ENCODE measurements at places on chromosomes 13 and 19.

- no peak for DNase-seq
Measured at GRCh38 chr13:94950303-94950702, 238.0 kb upstream of the SOX21 start.

GRCh38 chr13:78660495-78660857, 1.5 kb upstream of the OBI1 start:
- DNase-seq = no peak

DNA sequence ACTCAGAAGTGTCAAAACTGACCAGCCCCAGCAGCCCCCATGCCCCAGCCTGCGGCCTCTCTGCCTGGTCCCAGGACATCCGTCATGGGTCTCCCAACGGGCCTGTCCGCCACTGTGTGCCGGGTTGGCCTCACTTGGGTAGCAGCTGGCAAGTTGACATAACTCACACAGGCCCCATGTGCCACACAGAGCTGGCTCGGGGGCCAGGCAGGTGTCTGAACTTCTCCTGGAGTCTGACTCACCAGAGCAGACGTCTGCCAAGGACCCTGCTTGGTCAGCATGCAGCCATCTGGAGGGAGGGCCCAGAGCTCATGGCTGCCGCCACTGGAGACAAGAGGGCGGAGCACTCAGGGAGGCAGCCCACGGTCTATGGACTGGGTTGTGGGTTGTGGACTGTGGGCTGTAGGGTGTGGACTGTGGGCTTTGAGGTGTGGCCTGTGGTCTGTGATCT, 32.0 kb upstream of the TMEM255B start:
- no peak for DNase-seq

- no peak for DNase-seq
Measured at GRCh38 chr19:41886761-41887710, 4.1 kb downstream of the ARHGEF1 start.

DNA sequence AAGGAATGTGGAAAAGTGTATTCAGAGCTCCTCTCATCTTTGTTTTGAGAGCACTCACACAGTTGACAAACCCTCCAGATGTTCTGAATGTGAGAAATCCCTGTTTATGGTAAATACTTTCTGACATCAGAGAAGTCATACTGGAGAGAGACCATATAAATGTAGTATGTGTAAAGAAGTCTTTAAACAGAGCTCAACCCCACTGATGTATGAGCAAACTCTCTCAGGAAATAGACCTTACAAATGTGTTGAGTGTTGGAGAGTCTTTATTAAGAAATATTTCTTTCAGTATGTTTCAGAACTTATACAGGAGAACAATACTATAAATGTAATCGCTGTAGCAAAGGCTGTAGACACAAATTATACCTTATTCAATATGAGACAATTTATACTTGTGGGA, 15.7 kb upstream of the ZNF329 start:
- DNase-seq = no peak

GRCh38 chr13:74645586-74645985, 511.4 kb upstream of the KLF12 start:
- no peak for DNase-seq

DNA sequence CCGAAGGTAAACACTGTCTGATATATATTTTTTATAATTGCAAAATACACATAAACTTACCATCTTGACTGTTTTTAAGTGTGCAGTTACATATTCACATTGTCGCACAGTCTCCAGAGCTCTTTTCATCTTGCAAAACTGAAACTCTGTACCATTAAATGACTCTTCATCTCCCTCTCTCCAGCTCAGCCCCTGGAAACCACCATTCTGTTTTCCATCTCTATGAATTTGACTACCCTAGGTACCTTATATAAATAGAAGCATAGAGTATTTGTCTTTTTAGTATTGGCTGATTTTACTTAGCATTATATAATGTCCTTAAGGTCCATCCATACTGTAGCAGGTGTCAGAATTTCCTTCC, 45.8 kb downstream of the LRCH1 start:
- no peak for DNase-seq

DNA sequence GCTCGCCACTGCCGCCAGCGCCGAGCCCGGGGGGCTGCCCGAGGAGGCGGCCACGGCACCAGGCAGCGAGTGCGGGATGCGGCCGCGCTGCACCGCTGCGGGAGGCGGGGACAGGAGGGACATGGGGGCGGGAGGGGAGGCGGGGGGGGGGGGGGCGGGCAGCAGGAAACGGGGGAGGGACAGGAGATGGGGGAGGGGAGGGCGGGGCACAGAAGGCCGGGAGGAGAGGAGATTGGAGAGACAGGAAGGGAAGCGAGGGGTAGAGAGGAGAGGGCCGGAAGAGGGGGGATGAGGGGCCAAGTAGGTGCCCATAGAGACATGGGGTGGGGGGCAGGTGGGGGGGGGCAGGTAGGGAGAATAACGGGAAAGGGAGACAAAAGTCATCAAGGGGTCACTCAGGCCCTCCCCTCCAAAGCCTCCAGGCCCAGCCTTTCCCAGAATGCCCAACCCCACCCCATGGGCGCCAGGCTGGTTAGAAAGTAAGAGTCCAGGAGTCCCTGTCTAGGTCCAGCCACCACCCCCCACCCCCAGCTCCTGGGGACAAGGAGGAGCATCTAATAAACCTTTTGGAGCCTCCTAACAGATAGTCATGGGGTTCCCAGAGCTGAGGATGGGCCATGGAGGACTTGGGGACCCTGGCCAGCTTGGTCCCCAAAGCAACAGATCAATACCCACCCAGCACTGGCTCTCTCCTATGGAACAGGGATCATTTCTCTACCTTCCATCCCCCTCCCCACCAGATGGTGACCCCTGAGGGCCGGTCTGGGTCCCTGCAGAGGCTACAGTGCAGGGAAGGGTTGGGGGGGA, 9.5 kb downstream of the NR2F6 start:
- DNase-seq = peak; percentile 5

GRCh38 chr13:30466841-30467252, 1.1 kb upstream of the HMGB1 start:
- DNase-seq = no peak

DNA sequence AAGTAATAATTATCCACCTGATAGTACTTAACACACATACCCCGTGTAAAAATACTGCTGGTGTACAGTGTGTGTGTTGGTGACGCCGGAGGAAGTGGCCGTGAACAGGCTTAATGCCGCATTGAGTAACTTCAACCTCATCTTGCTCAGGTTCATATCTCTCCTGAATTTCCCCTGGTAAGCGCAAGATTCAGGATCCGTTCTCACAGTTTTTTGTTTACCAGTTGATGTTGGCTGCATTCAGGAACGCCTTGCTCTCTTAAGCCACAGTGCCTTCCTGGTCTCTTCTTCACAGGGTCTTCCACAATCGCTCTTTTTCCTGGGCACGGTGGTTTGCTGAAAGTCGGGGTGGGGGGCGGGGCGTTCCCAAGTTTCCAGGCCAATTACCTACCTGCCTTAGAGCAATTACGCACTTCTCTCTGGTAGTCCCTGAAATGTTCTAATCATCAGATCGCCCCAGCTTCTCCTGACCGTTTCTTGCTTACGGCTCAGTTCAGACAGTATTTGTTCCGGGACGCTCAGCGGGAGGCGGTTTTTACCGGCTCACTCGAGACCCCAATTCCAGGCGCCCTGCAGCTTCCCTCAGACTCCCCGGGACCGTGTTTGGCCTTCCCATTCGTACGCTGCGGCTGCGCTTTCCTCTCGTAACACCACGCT, 706 bp upstream of the DNAJC3 start:
- peak; percentile 75 for DNase-seq

DNA sequence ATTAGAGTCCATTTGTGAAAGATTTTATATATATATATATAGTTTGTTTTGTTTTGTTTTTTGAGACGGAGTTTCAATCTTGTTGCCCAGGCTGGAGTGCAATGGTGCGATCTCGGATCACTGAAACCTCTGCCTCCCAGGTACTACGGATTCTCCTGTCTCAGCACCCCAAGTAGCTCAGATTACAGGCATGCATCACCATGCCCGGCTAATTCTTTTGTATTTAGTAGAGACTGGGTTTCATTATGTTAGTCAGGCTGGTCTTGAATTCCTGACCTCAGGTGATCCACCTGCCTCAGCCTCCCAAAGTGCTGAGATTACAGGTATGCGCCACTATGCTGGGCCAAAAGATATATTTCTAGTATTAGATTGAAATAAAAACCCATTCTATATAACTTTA, 4.0 kb upstream of the ZNF701 start:
- no peak for DNase-seq

DNA sequence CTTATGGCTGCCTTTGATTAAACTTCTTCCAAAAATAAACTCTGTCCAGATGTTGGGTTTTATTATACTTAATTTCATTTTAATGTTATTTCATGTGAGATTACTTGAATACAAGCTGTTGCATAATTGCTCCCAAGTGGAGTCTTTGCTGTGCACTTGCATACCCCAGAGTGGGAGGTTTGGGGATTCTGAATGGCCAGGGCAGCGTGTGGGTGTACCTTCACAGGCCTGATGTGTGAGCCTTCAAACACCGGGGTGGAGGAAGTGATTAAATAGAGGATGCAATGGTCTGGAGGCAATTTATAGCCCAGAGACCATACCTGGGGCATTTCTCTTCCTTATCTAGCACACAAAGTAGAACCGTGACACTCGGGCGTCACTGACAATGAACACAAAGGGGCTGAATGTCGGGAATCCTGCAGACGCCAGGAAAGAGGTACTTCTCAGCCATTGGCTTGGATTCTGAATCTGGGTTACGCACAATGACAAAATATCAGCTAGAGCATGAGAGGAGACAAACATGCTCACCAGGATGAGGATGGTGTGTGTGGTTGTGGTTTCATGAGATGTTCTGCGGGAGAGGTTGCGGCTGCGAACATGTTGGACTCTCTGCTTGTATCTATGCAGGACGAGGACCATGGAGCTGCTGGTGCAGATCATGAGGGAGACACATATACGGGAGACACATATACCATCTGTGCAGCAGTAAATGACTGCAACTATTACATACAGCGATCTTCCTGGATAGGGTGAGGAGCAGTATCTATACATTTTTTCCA, 7.1 kb upstream of the LILRA5 start:
- no peak for DNase-seq

DNA sequence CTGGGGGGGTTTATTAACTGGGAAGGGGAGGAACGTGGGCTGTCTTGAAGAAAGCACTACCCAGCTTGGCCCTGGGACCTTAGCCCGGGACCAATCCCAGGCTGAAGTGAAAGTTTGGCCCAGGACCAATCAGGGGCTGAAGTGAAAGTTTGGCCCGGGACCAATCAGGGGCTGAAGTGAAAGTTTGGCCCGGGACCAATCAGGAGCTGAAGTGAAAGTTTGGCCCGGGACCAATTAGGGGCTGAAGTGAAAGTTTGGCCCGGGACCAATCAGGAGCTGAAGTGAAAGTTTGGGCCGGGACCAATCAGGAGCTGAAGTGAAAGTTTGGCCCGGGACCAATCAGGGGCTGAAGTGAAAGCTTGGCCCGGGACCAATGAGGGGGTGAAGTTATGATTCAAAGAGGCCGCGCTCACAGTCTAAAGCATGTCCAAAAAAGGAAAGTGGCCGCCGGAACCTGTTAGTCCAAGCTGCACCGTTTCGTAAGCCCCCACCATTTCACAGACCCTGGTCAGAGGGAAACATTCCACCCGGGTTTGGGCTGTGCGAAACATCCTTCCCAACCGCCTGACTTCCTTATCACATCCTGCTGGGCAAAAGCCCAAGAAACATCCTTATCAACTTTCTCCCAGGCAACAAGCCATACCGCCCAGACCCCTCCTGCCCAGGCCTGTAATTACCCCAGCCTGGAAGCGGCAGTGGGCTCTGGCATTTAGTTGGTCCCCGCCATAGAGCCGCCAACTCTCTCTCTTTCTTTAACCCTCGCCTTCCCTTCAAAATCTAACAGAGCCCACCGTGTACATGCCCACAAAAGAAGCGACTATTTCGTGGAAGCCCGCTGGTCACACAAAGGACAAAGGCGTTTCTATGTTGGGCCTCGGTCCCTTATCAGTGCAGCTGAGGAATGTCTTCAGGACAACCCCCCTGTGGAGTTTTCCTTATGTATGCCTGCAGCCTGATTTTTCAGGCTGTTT, 1.1 kb downstream of the ZNF850 start:
- peak; percentile 59 for DNase-seq

GRCh38 chr19:52336117-52336790, at the start of gene ZNF610:
ZNF610 (plus strand) TSS chr19:52336243; CDS start chr19:52349173, 12,930 bp downstream.
- DNase-seq = peak; percentile 58

- no peak for DNase-seq
Measured at GRCh38 chr13:89490661-89491060, 1819.5 kb downstream of the SLITRK5 start.

- DNase-seq = no peak
Measured at GRCh38 chr13:40476175-40476958, 190.1 kb downstream of the FOXO1 start.

DNA sequence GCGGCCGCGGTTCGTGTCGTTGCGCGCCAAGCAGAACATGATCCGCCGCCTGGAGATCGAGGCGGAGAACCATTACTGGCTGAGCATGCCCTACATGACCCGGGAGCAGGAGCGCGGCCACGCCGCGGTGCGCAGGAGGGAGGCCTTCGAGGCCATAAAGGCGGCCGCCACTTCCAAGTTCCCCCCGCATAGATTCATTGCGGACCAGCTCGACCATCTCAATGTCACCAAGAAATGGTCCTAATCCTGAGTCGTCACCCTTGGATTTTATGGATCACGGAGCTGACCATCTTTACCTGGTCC, 475 bp downstream of the MRPL57 start:
- no peak for DNase-seq
